Activated naive CD8-positive, alpha-beta T cell treated with anti-CD3 and anti-CD28 coated beads, Interleukin-2, amount 50 U/mL, for 16 hours (primary cell): ENCODE measurements at places on chromosomes 7 and 10.
A peak's percentile ranks its signal among the peaks of the same experiment; 100 is the strongest.

GRCh38 chr7:31785101-31785500, 98.1 kb downstream of the PPP1R17 start:
- no peak for DNase-seq

DNA sequence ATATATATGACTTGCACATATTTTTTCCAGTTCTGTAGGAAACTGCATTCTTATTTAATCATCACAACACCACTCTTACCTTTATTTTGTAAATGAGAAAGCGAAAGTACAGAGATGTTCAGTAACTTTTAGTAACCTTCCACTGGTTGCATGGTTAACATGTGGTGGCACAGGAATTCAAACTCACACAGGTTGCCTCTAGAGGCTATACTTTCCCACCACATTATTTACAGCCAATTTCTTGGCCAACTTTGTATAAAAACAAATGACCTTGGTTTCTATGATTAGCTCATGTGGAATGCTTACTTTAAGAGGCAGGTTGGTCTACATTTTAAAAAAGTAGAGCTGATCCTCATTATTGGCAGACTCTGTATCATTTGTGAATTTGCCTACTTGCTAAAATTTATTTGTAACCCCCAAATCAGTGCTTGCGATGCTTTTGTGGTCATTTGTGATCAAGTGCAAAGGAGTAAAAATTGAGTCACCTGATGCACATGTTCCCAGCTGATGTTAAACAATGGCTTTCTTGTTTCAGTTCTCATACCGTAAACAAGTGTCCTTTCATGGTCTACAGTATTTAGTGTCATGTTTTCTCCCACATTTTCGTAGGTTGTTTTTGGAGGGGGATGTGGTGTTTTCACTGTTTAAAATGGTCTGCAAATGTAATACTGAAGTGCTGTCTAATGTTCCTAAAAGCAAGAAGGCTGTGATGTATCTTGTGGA, 14.8 kb downstream of the BBS9 start:
- no peak for DNase-seq

DNA sequence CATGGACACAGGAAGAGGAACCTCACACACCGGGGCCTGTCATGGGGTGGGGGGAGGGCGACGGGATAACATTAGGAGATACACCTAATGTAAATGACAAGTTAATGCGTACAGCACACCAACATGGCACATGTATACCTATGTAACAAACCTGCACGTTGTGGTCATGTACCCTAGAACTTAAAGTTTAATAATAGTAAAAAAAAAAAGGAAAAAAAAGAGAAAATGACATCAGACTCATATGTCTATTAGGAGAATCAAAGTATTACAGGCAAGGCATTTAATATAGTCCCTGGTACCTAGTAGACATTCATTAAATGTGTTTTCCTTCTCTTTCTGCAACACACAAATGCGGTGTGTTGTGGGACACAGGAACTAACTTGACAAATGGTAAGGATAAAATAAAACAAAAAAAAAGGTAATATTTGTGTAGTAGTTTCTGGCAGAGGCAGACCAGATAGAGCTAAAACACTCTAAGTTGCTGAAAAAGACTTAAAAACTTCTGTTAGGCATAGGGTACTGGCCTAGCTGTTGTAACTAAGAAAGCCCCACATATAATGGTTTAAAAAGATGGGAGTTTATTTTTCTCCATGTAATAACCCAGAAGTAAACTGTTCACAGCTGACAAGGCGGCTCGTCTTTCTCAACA, 68.8 kb downstream of the NAMPT start:
- no peak for DNase-seq

- DNase-seq: peak; percentile 40
These were observed 6.0 kb downstream of the MBLAC1 start for GRCh38 chr7:100132697-100133151.

- DNase-seq: no peak
These were observed 1631.5 kb upstream of the LRRTM3 start for GRCh38 chr10:65294329-65294728.

DNA sequence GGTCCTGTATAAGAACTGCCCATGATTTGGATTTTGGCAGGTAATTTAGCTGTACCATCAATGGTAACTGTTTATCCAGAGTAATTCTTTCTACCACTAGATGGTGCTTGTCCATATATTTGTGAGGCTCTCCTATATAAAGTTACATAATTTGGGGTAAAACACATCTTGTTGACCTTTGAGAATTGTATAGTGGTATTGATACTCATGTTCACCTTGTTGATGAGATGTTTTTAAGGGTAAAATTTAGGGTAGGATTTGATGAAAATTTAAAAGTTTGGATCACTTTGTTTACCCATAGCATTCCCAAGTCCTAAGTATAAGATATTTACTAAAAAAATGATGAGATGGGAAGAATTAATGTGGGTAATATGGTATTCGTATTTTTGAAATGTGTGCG, 31.6 kb downstream of the ST7 start:
- no peak for DNase-seq

DNA sequence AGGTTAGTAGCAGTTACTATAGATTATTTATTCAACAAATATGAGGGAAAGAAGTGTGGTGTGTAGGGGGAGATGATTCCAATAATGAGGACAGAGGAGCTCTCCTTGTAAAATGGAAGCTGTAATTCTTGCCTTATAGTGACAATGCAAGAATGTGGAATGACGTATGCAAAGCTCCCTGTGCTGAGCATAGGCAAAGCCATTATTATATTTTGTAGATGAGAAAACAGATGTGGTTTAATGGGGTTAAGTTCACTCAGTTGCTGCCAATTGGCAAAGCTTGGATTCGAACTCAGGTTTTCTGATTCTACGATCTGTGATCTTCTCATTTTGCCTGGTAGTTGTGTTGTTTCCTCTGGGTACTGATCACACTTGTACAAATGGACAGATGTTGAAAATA, 153.3 kb downstream of the LSMEM1 start:
- no peak for DNase-seq

- DNase-seq: no peak
These were observed 73.5 kb upstream of the MACROH2A2 start for GRCh38 chr10:69979174-69979573.

GRCh38 chr7:80984619-80985018, 65.8 kb upstream of the SEMA3C start:
- DNase-seq: no peak

DNA sequence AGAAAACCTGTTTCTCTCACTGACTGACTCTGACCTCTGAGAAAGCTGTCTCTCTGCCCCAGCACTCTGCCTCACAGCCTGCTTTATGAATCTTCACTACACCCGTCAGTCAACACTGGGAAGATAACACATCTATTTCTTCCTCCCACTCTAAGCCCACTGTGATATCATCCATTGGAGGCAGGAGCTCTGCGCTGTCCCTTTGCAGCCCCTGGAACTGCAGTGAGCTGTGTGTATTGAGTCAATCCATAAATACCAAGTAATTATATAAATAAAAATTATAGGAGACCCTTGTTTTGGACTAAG, 17.2 kb upstream of the FXYD4 start:
- DNase-seq: no peak

GRCh38 chr10:44950326-44951225, 9.0 kb upstream of the RASSF4 start:
- no peak for DNase-seq

GRCh38 chr10:132143162-132143561, 43.6 kb upstream of the DPYSL4 start:
- DNase-seq: no peak

DNA sequence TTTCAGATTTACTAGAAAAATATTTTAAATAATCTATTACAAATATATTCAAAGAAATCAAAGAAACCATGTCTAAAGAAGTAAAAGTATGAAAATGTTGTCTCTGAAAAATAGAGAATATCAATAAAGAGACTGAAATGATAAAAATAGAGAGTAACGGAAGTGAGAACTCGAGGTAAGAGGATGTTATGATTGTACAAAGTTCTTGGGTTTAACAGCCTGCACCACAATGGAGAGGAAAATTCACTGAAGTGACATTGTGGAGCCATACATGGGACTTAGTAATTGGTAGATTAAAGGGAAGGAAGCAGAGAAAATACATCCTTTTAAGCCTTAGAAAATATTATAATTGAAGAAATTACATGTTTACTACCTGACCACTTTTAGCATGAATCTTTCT, 77.9 kb downstream of the THSD7A start:
- DNase-seq: no peak

DNA sequence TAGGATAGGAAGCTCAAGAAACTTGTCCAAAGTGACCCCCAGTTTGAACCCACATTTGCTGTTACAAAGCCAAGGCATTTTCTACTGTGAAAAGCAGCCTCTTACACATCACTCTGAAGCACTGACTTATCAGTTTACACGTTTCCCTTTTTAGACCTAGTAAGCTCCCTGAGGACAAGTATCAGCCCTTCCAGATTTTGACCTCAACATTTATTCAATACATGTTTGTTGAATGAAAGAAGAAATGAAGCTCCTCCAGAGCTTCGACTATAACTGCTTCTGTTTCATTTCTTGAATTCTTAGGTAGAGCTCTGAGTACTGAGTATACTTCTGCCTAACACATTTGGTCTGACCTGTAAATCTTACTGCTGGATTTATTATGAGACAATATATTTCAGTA, 2.7 kb downstream of the WASL start:
- no peak for DNase-seq

- no peak for DNase-seq
These were observed 78.0 kb upstream of the MACROH2A2 start for GRCh38 chr10:69974551-69975155.

- DNase-seq: no peak
These were observed 152.6 kb downstream of the C10orf105 start for GRCh38 chr10:71567006-71567405.

GRCh38 chr7:51647931-51648351, 331.3 kb upstream of the COBL start:
- DNase-seq: no peak

DNA sequence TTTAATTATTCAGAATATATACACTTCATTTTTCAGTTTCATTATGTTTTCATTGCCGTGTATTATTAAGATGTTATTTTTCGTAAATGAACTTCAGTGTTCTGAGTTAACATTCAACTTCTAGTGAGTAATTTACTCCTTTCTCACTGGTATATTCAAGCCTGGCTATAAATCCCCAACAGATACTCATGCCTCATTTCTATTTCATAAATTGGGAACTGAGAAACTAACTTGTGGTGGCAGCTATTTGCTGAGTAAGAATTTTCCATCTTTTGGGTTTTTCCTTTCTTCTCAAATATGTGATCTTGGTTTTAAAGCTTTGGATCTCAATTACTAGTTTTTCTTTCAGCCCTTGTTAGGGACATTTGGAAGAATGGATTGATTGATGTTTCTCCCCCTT, 281.1 kb downstream of the CDK14 start:
- DNase-seq: no peak

GRCh38 chr7:27048438-27048837, 47.4 kb downstream of the HOXA1 start:
- DNase-seq: no peak

DNA sequence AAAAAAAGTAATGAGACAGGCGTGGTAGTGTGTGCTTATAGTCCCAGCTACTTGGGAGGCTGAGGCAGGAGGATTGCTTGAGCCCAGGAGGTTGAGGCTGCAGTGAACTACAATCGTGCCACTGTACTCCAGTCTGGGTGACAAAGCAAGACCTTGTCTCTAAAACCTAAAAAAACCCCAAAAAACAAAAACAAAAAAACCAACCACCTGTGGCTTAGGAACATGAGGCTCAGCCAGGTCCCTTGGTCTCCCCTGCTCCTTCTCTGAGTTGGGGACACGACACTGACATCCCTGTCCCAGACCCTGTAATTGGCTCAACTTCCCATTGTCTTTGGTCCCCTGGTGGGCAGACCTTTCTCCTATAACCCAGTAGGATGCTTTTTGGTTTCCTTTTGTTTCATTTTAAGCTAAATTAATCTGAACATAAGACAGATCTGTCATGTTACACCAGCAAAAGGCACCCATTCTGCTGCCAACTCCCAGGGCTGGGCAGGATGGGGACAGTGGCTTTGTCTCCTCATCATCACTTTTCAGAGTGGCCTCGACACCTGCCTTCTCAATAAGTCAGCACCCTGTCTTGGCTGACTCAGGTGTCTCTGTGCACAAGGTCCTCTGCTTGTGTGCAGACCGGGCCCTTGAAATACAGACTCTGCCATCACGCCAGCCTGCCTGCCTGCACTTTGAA, 74.4 kb downstream of the MYL10 start:
- DNase-seq: no peak

- no peak for DNase-seq
These were observed 27.7 kb upstream of the TM9SF3 start for GRCh38 chr10:96614515-96614914.

DNA sequence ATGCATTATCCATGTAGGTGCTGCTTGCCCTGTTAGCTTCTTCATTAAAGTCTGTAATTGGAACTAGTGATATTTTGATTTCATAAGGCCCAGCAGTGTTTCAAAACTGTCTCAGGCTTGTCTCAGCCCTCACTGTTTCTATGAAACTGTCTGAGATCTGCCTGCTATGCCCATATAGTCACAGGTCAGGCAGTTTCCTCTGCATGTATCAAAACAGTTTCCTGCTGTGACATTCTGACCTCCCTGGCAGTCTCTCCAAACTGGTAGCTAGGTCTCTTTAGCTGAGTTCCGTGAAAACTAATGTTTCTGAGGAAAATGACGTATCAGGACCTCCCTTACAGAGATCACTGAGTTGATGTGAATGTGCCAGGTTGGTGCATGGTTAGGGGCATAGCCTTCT, 18.9 kb upstream of the SEMA3D start:
- DNase-seq: no peak

DNA sequence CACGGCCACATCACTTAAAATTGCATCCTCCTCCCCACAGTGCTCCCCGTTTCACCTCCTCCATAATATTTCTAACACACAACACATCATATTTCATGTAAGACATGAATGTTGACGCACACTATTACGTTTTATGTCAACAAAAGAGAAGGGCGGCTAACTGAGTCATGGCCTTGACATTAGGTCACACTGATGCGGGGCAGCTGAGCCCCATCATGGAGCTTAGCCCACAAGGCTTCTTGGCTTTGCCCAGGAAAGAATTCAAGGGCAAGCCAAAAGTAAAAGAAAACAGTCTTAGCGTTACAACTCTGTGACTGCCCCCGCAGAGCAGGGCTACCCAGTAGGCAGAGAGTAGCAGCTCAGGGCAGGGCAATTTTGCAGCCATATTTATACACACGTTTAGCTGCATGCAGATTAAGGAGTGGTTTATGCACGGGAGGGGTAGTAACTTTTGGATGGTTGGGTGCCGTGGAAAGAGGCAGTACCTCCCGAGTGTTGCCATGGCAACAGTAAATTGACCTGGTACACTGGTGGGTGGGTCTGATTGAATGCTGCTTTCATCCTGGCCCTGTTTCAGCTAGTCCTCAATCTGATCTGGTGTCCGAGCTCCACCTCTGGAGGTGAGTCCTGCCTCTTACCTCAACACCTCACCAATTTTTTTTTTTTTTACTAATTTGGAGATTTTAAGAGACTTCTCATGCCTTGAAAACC, 156.2 kb upstream of the FRMD4A start:
- no peak for DNase-seq

- no peak for DNase-seq
These were observed 53.8 kb downstream of the RBM17 start for GRCh38 chr10:6142644-6143043.

- peak; percentile 61 for DNase-seq
These were observed 57.4 kb downstream of the NEUROG3 start for GRCh38 chr10:69515699-69516259.

- no peak for DNase-seq
These were observed 16.5 kb downstream of the CFAP69 start for GRCh38 chr7:90261441-90261840.
